ENCODE measurements at places on chromosomes 1 and 21.

- DNase-seq: no peak
These were observed 30.3 kb upstream of the PEX10 start for GRCh38 chr1:2442661-2443060.

DNA sequence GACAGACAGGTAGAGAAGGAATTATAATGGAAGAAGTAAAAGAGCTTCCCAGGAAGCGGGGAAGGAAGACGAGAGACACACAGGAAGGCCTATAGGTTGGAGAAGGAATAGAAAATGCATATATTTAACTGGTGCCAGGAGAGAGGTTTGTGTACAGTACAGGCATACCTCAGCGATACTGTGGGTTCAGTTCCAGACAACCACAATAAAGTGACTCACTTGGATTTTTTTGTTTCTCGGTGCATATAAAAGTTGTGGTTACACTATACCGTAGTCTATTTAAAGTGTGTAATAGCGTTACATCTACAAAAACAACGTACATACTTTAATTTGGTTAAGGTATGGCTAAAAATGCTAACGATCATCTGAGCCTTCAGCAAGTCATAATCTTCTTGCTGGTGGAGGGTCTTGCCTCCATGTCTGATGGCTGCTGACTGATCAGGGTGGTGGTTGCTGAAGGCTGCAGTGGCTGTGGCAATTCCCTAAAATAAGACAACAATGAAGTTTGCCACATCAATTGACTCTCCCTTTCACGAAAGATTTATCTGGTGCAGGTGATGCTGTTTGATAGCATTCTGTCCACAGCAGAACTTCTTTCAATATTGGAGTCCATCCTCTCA, 16.0 kb downstream of the YARS1 start:
- DNase-seq: no peak

DNA sequence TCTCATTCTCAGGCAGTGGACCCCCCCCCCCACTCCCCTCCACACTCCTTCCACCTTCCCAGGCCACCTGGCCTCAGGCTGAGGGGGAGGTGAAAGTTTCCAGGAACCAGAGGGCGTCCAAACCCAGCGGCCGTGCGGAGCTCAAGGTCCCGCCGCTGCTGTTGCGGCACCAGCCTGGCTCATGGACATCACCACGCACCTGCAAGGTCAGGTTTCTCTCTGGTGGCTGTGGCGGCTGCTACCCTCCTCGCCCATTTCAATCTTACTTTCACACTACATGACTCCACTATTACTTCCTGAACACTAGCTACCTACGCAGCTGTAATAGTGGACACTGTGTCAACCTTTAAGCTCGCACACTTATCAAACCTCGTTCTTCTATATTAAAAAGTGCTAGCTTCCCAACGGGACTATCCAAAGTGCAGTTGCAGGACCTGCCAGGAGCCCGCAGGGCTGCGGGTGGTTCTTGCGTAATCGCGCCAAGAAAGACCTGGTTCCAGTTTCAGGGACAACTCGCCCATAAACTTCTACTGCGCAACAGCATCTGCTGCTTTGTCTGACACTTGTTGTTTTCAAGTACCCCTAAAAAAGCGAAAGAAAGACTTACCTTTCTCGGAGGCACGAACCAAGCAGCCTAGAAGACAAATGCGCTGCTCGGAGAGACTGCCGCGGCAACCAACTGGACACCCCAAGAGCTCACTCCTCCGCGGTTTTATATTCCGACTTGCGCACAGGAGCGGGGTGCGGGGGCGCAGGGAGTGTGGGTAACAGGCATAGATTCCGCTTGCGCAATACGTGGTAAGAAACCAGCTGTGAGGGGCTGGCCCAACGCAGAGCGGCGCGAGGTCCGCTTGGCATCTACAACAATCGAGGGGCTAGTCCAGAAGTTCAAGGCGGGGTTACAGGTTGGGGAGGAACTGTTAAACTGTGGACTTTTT, at the start of gene DIRAS3:
Gene DIRAS3 (minus strand): TSS at position 687 of the 938 bp plus-strand sequence. CDS start 3,330 bp downstream, outside the sequence.
- no peak for DNase-seq

DNA sequence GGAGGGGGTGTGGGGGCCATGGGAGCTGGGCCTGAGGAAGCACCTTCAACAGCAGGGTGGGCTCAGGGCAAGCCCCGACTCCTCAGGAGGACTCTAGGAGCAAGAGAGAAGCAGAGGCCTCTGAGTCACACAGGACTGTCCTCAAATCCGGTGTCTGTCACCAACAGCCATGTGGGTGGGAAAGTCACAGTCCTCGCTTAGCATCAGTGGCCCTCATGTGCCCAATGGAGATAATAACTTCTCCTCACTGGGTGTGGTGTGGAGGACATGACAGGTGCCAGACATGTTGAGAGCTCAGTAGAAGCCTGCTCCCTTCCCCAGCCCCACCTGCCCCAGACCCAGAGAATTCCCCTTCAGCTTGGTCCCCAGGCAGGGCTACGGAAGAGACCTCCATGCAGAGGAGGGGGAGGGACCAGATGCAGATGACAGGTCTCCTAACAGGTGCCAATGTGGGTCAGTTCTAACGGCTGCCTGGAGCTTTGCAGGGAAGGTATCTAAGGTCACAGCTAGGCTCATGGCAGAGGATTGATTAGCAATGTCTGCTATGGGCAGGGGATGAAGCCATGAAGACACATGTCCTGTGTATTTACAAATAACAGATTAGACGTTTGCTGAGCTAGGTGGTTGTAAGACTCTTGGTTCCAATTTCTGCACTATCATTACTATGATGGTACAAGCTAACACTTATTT, 30.2 kb downstream of the TTC39A start:
- DNase-seq: no peak

DNA sequence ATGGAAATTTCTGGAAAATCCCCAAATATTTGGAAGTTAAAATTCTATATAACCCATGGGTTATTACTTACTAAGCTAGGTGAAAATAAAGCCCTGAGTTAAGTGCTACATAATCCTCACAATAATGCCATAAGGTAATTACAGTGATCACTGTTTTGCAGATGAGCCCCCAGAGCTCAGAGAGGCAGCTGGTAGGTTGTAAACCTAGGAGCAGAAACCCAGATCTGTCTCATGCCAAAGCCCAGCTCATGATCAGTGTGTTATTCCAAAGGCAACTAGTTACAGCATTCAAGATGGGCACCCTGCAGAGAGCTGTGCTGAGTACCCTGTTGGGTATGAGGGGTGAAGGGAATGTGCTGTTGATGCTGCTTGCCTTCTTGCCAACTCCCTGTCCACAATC, 10.8 kb upstream of the MYOG start:
- no peak for DNase-seq

- no peak for DNase-seq
These were observed 5.8 kb downstream of the VWA1 start for GRCh38 chr1:1441002-1441888.

- DNase-seq: no peak
These were observed 107.3 kb upstream of the ADGRL4 start for GRCh38 chr1:79113836-79114235.

DNA sequence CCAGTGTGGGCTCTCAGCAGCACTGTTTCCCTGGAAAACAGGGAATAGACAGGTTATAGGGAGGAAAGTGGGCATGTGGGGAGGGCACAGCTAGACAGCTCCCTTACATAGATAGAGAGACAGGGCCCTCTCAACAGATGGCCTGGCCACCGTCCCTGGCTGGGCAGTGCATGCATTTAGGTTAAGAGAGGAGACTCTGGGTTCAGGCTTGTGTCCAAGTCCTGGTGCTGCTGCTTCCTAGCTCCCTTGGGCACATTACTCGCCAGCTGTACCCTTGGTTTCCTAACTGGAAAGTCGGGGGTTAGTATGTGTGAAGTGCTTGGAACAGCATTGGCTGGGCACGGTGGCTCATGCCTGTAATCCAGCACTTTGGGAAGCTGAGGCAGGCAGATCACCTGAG, 9.1 kb downstream of the PLOD1 start:
- no peak for DNase-seq

DNA sequence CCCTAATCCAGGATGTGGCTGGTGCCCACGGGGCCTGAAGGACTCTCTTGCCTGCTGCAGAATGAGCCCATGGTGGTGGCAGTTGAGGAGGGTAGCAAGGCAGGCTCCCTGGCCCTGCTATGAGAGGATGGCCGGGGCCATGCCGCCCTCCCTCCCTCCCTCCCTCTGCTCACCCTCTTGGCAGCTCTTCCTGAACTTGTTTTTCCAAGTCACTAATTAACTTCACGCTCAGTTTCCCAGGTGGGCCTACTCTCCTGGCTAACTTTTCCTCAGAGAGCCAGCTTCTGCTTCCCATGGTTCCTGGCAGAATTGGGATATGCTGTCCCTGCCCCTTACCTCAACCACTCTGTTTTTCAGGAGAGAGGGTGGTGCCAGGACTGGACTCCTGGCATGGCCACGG, 10.2 kb downstream of the KCNC4 start:
- DNase-seq: no peak

- DNase-seq: no peak
These were observed 782 bp downstream of the PCAT6 start for GRCh38 chr1:202811296-202812175.

DNA sequence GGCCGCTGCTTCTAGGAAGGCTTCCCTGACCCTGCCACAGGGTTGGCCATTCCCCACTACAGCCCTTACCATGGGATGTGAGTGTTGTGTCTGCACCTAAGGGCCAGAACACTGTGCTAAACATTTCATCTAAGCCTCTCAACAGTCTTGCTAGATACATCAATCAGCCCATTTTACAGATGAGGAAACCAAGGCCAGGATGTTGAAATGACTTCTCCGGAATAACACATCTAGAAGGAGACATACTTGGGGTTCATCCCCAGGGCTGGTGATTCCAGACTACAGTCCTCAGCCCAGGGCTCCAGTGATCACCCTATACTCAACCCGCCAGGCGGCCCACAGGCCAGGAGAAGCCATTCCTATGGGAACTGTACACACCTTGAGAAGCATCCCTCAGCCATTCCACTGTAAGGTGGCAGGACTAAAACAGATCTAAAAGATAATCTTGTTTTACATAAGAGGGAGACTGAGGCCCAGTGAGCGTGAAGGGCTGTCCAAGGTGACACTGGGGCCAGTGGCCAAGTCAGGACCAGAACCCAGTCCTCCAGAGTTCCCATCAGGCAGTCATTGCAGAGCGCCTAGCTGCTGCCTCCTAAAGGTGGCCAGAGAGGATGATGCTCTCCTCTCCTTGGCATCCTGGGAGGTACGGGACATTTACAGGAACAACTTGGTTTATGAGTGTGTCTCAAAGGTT, 119.5 kb downstream of the GLIS1 start:
- no peak for DNase-seq

- no peak for DNase-seq
These were observed 28.2 kb downstream of the VCAM1 start for GRCh38 chr1:100747771-100748170.

DNA sequence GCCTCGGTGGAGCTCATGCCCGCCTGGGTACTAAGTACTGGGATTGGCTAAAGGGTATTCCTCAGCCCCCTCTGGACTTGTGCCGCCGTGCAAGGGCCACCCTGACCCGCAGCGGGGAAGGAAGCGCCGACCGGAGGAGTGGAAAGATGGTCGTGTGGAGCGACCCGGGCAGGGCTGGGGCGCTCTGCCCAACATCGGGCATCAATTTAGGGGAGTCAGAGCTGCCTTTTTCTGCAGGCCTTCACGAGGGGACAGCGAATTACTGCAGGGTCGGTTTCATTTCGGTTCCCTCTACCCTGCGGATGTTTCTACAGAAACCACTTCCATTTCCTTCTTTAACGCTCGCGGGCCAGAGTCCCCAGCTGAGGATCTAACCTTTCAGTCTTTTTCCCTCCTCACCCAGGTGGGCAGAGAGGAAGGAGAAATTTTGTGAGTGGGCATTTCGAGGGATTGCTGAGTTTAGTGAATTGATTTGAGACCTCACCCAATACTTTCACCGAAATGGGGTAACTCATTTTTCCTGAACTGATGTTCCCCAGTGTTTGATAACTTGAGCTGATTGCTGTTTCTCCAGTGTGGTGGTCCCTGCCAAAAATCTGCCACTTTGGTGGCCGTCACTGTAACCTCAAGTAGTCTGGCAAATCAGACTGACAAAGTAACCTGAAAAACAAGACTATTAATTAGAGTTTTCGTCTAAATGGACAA, 1.1 kb downstream of the TOR1AIP1 start:
- DNase-seq: no peak

DNA sequence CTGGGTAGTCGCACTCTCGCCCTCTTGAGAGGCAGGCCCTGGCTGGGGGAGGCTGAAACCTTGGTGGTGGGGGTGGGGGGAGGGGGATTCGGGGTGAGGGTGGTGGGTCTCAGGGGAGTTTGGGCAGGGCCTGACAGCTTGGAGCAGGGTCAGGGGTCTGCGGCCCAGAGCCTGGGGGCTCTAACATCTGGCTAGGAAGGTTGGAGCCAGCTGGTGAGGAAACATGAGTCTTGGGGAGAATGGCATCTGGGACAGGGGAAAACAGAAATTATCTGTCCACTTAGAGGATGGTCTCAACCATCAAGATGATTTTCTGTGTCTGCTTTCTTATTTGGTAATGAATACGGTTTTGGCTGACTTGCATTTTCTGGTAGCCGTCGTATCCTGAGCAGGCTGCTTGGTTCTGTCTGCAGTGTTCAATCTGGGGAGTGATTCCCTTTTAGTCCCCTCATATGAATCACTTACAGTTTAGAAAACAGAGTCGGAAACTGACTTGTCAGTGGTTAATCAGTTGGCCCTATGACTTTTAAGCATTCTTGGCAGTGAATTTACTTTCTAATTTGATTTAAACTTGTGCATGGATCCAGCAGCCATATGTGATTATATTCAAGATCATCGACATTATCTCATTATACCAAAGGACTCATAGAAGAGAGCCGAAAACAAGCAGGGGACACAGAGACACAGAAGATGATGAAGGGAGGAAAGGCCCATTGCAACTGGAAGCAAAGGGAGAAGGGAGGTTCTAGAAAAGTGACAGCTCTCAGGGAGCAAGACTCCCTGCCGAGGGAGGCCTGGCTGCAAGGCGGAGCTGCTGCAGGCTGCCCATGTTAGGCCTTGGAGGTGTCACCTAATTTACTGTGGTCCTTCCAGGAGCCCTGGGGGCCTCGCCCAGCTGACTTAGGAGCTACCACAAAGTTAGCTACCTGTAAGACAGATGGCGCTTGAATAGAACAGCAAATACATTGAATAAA, 237.6 kb downstream of the SDCCAG8 start:
- no peak for DNase-seq

- no peak for DNase-seq
These were observed 13.2 kb downstream of the SYT2 start for GRCh38 chr1:202697038-202697437.

DNA sequence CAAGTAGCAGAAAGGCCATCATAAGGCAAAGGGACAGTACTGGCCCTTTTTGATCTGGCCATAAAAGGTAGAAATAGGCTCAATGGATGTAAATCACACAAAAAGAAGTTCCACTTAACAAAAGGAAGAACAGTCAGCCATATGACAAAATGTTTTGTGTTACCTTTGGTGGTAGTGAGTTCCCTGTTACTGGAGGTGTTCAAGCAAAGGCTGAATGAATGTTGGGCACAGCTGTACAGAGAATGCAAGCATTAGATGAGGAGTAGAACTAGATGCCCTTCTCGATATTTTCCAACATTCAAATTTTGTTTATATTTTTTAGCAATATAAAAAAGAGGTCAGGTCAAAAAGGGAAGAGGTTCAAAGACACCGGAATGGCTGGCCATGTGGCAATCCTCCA, 20.0 kb downstream of the OLFML3 start:
- DNase-seq: no peak
